K562 (cell line): ENCODE measurements at places on chromosomes 4 and X.
A peak's percentile ranks its signal among the peaks of the same experiment; 100 is the strongest.

GRCh38 chrX:18017411-18017810, 156.3 kb upstream of the RAI2 start:
- H3K36me3 ChIP-seq, result no peaks in the 10 kb centered on the region
- no peaks in the 10 kb centered on the region for H3K4me1 ChIP-seq
- H3K27me3 ChIP-seq, result no peaks in the 10 kb centered on the region

- no peaks in the 10 kb centered on the region for H3K4me1 ChIP-seq
- H3K27me3 ChIP-seq, result no peaks in the 10 kb centered on the region
- DNase-seq, result no peak
Observed at GRCh38 chr4:38811297-38811696, 6.7 kb upstream of the TLR1 start.

GRCh38 chrX:46715530-46715929, 43.4 kb downstream of the SLC9A7 start:
- no peak overlapping the region for H3K27ac ChIP-seq
- H3K4me1 ChIP-seq, result no peaks in the 10 kb centered on the region
- no peak for DNase-seq
- no peak overlapping the region for H3K4me3 ChIP-seq
- H3K27me3 ChIP-seq, result no peaks in the 10 kb centered on the region

DNA sequence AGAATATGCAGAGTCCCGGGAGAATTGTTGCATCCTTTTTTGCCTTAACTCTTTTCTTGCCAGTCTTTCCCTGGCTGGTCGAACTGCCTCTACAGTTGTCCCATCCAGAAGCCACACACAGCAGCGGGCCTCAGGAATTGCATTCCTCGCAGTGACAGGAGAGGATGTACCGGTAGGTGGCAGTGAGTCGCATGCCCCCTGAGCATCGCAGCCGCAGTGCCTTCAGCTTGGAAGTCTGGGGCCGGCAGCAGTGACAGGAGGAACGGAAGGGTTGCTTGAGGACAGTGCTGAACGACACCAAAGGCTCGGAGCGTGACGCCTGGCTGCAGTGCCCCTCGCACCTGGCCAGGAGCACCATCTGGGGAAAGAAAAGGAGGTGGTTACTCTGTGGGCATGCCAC, 23.5 kb downstream of the NDP start:
- DNase-seq, result peak; percentile 16
- H3K27me3 ChIP-seq, result peaks cover 4% of the 10 kb centered on the region; the same call in 1 of the 2 replicates
- H3K27ac ChIP-seq, result no peak overlapping the region
- peaks cover 3% of the 10 kb centered on the region; the same call in 1 of the 2 replicates for H3K4me1 ChIP-seq
